Peyer's patch (tissue), 4 donors: ENCODE measurements at places on chromosomes 13 and 19. TPM values are rescaled to one million over a fixed set of nuclear protein-coding genes. Genes with fewer than 3 reads are reported as not detected.
A peak's percentile ranks its signal among the peaks of the same experiment; 100 is the strongest.

GRCh38 chr19:4929186-4929585 lies 19.9 kb downstream of the UHRF1 start:
- H3K27me3 ChIP-seq = no peaks in the 10 kb centered on the region
- H3K4me1 ChIP-seq = no peaks in the 10 kb centered on the region
- DNase-seq = no peak

DNA sequence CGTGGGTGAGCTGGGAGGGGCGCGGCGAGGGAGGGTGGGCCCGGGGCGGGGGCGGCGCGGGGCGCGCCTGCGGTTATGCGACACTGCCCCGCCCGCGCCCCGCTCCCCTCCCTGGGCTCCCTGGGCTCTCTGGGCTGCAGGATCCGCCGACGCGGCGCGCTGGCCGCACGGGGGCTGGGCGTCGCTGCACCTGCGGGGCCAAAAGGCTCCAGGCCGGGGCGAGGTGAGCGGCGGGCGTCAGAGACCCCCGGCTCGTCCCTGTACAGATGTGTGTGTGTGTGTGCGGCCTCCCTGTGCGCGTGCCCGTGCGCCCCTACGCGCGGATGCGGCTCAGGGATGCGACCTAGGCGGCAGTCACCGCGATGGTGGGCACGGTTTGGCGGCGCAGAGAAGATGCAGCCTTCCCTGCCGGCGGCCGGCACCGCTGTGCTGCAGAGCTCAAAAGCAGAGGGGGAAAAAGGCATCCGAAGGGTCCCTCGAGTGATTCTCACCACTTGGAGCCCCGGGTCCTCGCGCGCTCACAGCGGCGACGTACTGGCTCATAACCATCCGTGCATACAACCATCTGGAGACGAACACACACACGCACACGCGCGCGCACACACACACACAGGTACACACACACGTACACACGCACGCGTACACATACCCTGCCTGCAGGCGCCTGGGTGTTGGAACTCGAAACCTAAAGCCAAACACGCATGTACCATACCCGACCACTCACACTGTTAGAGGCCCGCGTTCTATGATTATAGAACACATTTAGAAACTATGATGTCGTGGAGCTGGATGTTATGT lies 709 bp downstream of the ATP8A2 start:
- H3K27me3 ChIP-seq = peaks cover 8% of the 10 kb centered on the region
- no peaks in the 10 kb centered on the region for H3K36me3 ChIP-seq
- peaks cover 6% of the 10 kb centered on the region for H3K4me1 ChIP-seq
- no peak overlapping the region for H3K4me3 ChIP-seq
- H3K27ac ChIP-seq = no peak overlapping the region
- no peak for DNase-seq

- peaks cover 10% of the 10 kb centered on the region for H3K4me1 ChIP-seq
- H3K4me3 ChIP-seq = no peak overlapping the region
- H3K27me3 ChIP-seq = no peaks in the 10 kb centered on the region
- DNase-seq = no peak
- peaks cover 39% of the 10 kb centered on the region for H3K36me3 ChIP-seq
Observed at GRCh38 chr19:1396019-1396767, 5.1 kb downstream of the GAMT start.

DNA sequence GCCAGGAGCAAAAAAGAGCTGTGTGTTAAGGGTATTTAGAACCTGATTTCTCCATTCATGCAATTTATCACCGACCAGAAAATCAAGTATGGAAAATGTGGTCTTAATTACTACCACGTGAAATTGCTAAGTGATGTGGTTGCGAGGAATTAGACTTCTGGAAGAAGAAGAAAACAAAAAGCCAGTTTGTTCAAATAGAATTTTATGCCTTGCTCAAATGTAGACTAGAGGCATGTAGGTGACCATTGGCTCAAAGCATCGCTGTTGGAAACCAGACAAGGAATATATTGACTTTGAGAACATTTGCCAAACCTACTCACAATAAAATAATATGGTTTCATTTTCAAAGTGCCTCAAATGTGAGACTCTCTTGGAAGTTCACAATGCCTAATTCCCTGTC lies 57.3 kb upstream of the LRCH1 start:
- no peak overlapping the region for H3K27ac ChIP-seq
- no peaks in the 10 kb centered on the region for H3K4me1 ChIP-seq
- no peaks in the 10 kb centered on the region for H3K36me3 ChIP-seq
- no peak for DNase-seq
- H3K4me3 ChIP-seq = no peak overlapping the region

DNA sequence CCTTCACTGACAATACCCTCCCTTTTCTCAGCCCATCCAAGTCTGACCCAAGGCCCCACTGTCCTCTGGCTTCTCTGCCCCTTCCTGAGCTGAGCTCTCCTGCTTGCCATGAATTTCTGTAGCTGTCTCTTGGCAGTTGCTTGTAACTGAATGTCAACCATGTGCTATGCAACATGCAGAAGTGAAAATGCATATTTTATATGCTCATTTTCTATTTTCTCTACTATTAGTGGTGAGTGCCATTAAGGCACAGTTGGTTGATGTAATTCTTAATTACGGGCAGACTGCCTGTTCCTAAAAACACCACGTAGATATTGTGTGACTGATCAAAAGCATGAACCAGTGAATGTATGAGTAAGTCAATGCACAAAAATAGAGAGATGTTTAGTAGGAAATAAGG lies 29.6 kb downstream of the TNFSF11 start:
- no peak overlapping the region for H3K4me3 ChIP-seq
- H3K36me3 ChIP-seq = no peaks in the 10 kb centered on the region
- DNase-seq = no peak
- H3K27ac ChIP-seq = no peak overlapping the region
- H3K4me1 ChIP-seq = no peaks in the 10 kb centered on the region
- no peaks in the 10 kb centered on the region for H3K27me3 ChIP-seq

DNA sequence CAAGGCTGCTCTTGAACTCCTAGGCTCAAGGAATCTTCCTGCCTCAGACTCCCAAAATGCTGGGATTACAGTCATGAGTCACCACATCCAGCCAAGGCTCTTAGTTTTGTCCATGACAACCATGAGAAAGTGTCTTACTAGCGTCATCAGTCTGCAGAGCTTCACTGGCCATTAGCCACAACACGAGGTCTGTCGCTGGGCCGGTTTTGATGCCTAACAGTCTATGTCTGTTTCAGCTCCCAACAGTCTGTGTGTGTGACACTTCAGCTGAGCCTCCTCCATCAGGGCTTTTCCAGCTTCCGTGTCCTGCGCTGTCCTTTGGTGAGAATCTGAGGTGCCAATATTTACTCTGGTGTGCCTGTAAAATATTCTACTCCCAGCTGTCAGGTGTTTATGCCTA lies 47.6 kb downstream of the CEP89 start:
- DNase-seq = peak; percentile 56
- H3K27me3 ChIP-seq = no peaks in the 10 kb centered on the region
- no peak overlapping the region for H3K4me3 ChIP-seq
- no peak overlapping the region for H3K27ac ChIP-seq

GRCh38 chr19:37655689-37656371 lies 565 bp upstream of the ZFP30 start:
- H3K4me3 ChIP-seq = peak overlapping the region; percentile 66
- H3K27me3 ChIP-seq = no peaks in the 10 kb centered on the region
- no peaks in the 10 kb centered on the region for H3K36me3 ChIP-seq
- peak overlapping the region; percentile 82 for H3K27ac ChIP-seq
- DNase-seq = peak; percentile 86

DNA sequence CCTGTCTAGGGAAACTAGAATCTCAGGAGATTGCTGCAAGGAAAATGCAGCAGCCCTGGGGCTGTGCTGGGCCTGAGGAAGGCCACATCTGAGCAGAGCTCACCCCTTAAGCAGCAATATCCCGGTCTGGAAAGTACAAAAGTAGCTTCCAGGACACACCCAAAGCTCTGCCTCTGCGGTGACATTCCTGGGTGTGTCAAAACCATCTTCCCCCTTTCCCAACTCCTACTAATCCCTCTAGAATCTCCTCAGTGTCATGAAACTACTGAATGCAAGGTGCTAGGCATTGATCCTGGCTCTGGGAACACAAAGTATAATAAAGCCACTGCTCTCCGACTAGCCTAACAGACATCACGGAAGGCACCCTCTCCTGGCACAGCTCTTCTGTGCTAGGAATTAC lies 5.0 kb downstream of the PBX4 start:
- H3K36me3 ChIP-seq = no peaks in the 10 kb centered on the region
- no peak overlapping the region for H3K4me3 ChIP-seq
- H3K27me3 ChIP-seq = no peaks in the 10 kb centered on the region
- H3K27ac ChIP-seq = no peak overlapping the region

GRCh38 chr19:35029737-35030256 lies 473 bp upstream of the SCN1B start:
- H3K4me3 ChIP-seq = no peak overlapping the region
- H3K36me3 ChIP-seq = no peaks in the 10 kb centered on the region
- peaks cover 8% of the 10 kb centered on the region for H3K4me1 ChIP-seq

- H3K36me3 ChIP-seq = no peaks in the 10 kb centered on the region
- H3K4me1 ChIP-seq = no peaks in the 10 kb centered on the region
- no peak overlapping the region for H3K4me3 ChIP-seq
- H3K27me3 ChIP-seq = no peaks in the 10 kb centered on the region
Observed at GRCh38 chr13:67048084-67048820, 181.9 kb downstream of the PCDH9 start.

GRCh38 chr19:2207991-2208860 lies 27.9 kb downstream of the PLEKHJ1 start:
- H3K36me3 ChIP-seq = no peaks in the 10 kb centered on the region
- DNase-seq = peak; percentile 78
- no peak overlapping the region for H3K4me3 ChIP-seq
- H3K4me1 ChIP-seq = no peaks in the 10 kb centered on the region

- no peak for DNase-seq
- H3K27me3 ChIP-seq = no peaks in the 10 kb centered on the region
- no peak overlapping the region for H3K4me3 ChIP-seq
- H3K36me3 ChIP-seq = no peaks in the 10 kb centered on the region
- H3K27ac ChIP-seq = no peak overlapping the region
- no peaks in the 10 kb centered on the region for H3K4me1 ChIP-seq
Observed at GRCh38 chr19:56189785-56190184, 7.8 kb downstream of the ZSCAN5B start.

DNA sequence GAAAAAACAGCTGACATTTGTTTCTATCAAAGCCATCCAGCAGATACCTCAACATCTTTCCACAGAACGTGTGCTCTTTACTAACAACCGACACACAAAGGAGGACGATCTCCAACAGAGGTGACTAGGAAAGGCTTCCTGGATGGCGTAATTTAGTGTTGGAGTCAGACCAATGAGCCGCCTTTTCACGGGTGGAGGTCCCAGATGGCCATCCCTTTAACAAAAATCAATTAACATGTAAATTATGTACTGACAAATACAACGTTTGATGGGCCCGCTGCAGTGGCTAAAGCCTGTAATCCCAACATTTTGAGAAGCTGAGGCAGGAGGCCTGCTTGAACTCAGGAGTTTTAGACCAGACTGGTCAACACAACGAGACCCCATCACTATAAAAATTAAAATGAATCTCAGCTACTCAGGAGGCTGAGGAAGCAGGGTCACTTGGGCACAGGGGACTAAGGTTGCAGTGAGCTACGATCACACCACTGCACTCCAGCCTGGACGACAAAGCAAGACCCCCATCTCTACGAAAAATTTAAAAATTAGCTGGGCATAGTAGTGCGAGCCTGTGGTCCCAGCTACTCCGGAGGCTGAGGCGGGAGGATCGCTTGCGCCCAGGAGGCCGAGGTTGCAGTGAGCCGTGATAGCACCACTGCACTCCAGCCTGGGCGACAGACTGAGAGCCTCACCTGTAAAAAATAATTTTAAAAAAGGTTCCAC lies 1.2 kb upstream of the DPY19L3 start:
- DNase-seq = no peak
- peak overlapping the region; percentile 99 for H3K27ac ChIP-seq
- H3K4me1 ChIP-seq = peaks cover 6% of the 10 kb centered on the region
- H3K27me3 ChIP-seq = no peaks in the 10 kb centered on the region

DNA sequence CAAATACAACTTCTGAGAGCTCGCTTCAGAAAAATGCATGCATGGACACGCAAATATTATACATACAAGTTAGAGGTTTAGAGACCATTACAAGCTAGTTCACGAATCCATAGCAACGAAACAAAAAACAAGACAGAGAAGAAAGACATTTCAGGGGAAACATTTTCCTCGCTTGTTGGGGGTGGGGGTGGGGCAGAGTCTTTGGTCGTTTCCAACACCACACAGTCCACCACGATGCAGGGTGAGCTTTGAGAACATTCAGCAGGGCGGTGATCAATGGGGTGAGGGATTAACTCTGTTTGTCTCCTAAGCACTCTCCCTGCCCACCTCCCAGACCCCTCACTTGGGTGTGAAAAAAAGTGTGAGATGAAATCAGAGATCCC lies 651 bp downstream of the OXGR1 start:
- no peak overlapping the region for H3K27ac ChIP-seq
- DNase-seq = no peak
- no peaks in the 10 kb centered on the region for H3K4me1 ChIP-seq
- H3K36me3 ChIP-seq = no peaks in the 10 kb centered on the region
- H3K27me3 ChIP-seq = no peaks in the 10 kb centered on the region

DNA sequence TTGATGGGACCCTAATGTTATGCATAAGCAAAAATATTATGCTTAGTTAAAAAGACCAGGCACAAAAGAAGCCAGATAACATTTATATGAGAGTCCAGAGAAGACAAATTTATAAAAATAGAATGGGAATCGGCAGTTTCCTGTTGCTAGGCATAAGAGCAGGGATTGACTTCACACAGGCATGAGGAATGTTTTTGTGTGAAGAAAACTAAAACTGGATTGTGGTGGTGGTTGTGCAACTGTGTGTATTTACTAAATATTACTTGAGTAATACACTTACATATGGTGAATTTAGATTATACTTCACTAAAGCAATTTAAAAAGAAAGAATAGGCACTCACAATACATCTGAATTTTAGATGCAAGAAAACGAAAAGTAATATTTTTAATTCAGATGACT lies 108.3 kb downstream of the SLITRK1 start:
- no peak overlapping the region for H3K27ac ChIP-seq
- no peaks in the 10 kb centered on the region for H3K27me3 ChIP-seq
- no peak for DNase-seq
- H3K36me3 ChIP-seq = no peaks in the 10 kb centered on the region

DNA sequence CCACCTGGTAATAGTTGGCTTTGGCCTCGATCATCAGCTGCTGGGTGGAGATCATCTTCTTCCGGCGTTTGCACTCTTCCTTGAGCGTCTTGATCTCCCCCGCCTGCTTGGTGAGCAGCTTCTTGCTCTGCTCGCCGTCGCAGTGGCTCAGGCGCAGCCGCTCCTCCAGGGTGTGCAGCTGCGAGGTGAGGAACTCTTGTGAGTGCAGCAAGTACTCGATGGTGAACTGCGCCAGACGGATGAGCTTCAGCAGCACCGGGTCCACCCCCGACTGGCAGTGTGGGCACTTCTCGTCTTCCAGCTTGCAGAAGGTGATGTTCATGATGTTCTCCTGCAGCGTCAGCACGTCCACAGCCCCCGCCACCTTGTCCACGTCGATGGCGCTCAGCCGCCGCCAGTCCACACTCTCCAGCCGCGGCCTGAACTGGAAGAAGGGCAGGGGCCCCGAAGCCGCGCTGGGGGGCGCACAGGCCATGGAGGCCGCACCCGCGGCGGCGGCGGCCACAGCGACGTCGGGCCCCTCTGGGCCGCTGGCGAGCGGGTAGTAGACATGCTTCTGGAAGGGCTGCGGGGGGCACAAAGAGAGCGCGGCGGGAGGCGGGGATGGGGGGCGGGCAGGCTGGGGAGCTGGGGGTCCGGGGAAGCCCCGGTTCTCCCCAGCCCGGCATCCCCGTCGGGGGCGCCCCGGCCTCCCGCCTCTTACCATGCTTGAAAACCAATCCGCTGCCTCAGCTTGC lies 3.0 kb downstream of the DZIP1 start:
- no peaks in the 10 kb centered on the region for H3K36me3 ChIP-seq
- H3K4me3 ChIP-seq = peak overlapping the region; percentile 48
- no peaks in the 10 kb centered on the region for H3K27me3 ChIP-seq
- H3K4me1 ChIP-seq = peaks cover 17% of the 10 kb centered on the region
- DNase-seq = no peak

The MIR17HG gene
- total RNA-seq = 4.8 TPM
